Activated gamma-delta T cell treated with anti-CD3 and anti-CD28 coated beads, Interleukin-2, amount 50 U/mL, for 16 hours (primary cell): ENCODE measurements at places on chromosomes 3 and 15.

DNA sequence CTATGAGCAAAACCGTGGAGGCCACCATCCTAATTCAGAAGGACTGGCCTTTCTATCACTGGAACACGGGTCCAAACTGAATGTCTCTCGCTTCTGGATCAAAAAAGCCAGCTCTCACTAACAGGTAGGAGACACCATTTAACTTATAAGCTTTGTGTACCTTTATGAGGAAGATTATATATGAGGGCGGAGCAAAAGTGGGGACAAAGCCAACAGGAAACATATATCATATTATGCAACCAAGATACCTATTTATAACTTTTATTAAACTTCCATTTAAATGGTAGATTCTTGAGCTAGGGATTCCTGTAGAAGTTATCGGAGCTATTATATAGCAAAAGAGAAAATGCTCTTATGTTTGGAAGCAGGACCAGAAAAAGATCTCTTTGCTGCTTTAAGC is 78.4 kb downstream of the IGF2BP2 start:
- DNase-seq, result no peak

DNA sequence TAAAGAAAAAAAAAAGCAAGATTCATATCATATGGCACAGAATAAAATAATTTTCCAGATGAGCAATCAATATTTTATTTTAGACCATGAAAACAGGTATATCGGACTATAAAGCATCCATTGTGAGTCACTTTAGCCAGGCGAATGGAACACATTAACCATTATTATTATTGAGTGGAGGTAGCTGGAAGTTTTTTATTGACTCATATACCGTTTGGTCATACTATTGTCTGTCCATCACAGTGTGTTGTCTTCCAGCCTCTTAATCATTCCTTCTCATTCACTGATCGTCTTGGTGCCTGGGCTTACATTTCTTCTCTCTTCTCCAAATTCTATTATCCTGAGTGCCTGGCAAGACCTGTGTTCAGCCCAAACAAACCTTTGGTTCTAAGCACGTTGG is 634.8 kb downstream of the MECOM start:
- DNase-seq, result no peak

- no peak for DNase-seq
These were observed 9.1 kb downstream of the RBM15B start for GRCh38 chr3:51400166-51400565.

DNA sequence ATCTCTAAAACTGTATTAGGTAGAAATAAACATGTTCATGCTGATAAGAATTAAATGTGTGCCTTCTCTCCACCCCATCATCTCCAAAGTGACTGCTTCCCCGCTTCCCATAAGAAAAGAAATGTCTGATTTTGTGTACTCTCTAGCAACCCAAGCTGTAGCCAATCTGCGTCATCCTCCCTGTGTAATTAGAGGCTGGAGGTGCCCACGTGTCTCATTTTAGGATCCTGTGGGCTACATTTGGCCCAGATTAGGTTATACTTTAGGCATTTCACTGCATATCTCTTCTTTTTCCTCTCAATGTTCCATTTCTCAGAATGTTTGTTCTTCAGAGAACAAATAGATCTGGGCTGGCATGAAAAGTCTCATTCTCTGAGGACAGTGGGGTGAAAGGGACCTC is 19.3 kb upstream of the ZNF148 start:
- no peak for DNase-seq

GRCh38 chr3:73502609-73503583 is 121.8 kb downstream of the PDZRN3 start:
- no peak for DNase-seq

DNA sequence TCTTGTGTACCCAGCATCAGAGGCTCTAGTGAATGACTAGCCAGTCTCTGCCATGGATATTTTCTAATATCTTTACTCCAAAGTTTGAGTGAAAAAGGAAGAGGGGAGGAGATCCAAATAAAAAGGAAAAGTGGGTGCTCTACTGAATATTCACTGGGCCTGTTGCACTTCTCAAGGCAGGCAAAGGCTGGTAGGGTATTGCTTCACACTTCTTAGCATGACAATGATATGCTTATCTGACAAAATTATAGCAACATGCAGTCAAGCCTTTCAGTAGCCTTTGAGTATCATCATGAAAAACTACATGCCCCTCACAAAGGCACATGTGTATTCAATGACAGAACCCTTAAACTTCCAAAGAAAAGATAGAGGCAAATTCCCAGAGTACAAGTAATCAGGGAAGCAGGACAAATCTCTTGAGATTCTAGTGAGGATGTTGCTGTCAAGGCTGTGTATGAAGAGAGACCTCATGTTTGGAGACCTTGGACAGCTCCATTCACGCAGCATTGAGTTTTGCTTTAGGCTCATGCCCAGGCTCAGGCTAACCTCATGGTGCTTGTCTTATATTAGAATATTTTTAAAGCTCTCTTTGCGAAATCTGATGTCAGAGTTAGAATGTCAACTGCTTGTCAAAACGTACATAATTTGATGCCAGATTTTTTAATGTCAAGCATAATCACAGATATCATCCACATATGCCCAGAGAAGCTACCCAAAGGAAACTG is 506.9 kb downstream of the OCA2 start:
- DNase-seq, result no peak

DNA sequence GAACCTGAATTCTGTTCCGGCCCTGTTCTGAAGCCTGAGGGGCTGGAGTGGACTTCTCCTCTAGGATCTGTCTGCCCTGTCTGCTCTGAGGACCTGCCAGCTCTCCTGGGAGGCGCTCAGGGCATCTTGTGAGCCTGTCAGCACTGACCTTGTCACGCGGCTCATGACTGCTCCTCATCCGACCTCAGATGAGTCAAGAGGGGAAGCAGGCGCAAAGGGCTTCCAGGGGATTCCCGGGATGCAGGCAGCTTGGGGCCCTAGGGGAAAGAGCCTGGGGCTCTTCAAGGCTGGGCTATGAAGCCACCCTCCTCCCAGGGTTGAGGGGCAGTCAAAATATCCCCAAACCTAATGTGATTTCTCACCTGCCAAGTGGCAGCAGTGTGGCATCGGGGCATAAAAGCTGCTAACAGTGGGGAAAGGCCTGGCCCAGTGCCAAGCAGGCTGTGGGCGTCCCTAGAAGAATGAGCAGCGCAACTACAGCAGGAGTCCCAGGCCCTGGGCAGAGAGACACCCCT is 27.6 kb upstream of the ANKDD1A start:
- DNase-seq, result peak; percentile 67

DNA sequence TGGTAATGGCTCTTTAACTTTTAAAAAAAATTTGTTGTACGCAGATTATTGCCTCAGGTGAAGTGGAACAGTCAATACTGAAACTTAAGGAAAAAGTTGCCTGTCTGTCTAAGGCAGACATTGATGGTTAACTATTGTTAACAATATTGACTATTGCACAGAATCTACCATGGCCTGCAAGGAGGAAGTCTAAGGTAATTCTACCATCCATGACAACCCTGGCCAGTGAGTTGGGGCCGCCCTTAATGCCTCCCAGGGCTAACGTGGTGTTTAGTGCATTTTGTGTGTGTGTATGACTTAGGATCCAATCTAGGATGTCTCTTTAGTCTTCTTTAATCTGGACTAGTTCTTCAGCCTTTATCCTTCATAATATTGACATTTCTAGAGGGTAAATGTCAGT is 2.1 kb upstream of the CPB1 start:
- DNase-seq, result no peak

DNA sequence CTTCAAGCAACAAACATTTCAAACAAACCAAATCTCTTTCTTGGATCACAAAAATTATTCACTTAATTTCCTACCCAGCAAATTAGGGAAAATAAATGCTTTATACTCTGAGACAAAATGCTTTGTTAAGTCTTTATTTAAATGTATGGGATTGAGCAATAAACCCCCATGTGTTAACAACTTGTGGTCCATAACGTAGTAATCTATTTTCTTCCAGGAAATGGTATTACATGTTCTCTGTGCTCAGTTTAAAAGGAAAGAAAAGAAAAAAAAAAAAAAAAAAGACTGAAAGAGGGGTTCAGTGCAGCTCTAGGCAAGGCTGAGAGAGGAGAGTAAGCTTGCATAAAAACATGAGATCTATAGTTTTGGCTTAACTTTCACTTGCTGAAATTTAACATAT is 102.3 kb downstream of the PIK3CB start:
- DNase-seq, result no peak

- DNase-seq, result no peak
These were observed 40.8 kb downstream of the SRGAP3 start for GRCh38 chr3:9208605-9209152.

GRCh38 chr15:88637436-88637835 is 1.4 kb upstream of the ISG20 start:
- DNase-seq, result no peak

DNA sequence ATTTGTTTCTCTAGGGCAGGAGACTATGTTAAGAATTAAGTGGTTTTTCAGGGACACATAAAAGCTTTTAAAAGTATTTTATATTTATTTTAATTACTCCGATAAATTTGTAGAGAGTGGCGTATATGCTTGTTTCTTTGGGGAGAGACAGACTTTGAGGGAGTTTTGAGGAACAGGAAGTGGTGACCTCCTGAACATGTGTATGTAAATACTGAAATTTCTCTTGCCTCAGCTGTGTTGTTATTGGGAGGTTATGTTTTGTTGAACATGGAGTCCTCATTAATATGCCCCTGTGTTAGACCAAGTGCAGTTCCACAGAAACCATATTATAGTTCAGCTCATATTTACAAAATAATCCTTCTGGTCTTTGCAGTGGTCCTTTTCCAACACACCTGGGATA is 41.8 kb upstream of the UTS2B start:
- DNase-seq, result no peak

DNA sequence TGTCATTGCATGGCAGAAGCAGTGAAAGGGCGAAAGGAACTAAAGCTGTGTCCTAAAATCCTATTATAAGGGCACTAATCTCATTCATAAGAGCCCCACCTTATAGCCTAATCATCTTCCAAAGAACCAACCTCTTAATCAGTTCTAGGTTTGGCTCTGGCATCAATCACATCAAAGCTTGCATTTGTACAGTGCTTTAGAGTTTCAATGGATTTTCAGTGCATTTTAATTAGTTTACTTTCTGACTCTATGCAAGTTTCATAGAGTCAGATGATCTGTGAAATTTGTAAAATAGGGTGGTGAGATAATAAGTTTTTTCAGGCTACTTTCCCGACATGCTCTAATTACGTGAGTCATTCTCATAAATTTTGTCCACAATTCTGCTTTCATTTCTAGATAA is 341.1 kb downstream of the DIPK2A start:
- DNase-seq, result no peak

- DNase-seq, result no peak
These were observed 26.4 kb downstream of the ARMC8 start for GRCh38 chr3:138213398-138214085.

DNA sequence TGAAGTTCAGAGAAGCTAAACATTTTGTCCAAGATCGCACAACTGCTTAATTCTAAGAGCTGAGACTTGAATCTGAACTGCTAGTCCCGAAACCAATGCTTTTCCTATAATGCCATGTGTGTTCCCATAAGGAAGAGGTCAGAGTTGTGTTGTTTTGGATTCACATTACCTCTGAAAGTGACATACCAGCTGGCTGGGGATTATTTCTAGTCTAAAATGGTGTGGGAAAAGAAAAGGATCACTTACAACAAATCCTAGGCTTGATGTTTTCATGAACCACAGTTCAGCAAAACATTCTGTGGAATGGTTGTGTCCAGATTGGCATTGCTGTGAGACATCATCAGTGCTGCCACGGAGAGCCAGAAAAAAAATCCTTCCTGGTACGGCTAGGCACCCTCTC is 35.0 kb upstream of the LRRC3B start:
- no peak for DNase-seq

- DNase-seq, result no peak
These were observed 512.9 kb downstream of the MCTP2 start for GRCh38 chr15:94744080-94744793.

DNA sequence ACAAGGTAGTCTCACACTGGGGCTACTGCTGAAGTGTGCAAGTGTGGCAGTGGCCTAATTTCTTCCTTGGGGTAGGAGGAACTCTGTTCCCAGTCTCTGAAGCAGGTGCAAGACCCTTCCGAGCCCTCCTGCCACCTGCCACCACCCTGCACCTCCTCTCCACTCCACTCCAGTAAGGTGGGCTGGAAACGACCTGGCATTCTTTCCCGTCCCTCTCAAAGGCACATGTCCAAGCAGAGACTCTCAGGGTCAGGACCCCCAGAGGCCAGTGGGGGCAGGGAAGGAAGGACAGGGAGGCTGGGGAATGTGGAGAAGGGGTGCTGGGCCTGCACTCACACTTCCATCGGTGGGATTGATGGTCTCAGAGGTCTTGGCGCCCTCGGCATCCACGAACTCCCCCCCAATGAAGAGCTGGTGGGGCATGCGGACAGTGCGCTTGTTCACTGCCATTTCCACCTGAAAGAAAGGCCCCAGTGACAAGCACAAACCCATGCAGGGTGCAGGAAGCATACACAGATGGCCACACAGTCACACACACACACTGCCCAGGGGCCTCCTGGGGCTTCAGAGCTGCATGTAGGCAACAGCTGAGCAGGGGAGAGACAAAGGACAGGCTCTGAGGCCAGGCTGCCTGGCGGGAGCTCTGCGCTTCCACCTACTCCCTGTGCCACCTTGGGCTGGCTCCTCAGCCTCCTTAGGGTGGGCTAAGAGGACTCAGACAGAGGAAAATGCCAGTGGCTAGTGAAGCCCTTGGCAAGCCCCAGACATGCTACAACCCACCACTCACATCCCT is 43.8 kb downstream of the ALDH1L1 start:
- no peak for DNase-seq

GRCh38 chr15:28125673-28126651 is 26.8 kb upstream of the OCA2 start:
- DNase-seq, result no peak

- DNase-seq, result no peak
These were observed 49.1 kb downstream of the FBN1 start for GRCh38 chr15:48596415-48596814.

DNA sequence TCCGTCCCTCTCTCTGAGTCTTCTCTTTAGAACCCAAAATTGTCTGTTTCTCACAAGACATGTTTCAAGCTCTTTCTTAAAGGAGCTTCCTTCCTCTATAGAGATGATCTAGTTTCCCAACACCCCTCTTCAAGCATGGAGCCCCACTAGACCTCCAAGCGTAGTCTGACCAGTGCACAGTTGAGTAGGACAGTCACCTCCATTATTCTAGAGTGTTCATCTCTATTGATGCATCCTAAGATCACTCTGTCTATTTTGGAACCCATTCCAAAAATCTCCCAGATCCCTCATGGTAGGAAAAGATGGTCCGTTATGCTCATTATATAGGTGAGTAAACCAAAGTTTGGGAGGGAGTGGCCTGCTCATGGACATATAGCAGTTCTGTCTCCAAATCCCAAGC is 4.1 kb upstream of the CAV3 start:
- DNase-seq, result no peak

DNA sequence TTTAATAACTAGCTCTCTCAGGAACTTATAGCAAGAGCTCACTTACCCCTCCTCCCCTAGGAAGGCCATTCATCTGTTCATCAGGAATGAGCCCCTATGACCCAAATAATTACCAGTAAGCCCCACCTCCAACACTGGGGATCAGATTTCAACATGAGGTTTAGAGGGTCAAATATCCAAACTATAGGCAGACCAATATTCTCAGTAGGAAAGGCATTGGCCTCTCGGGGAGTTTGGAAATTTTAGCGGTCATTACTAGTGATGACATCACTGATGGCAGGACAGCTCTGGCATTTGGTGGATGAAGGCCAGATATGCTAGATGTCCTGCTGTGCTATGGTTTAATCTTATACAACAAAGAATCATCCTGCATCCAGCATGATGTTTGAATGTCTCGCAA is 15.2 kb upstream of the CD47 start:
- DNase-seq, result no peak
